Right renal pelvis (tissue), 4 donors: ENCODE measurements at places on chromosomes 5 and 9. TPM values are rescaled to one million over a fixed set of nuclear protein-coding genes. Genes with fewer than 3 reads are reported as not detected.

- no peak for DNase-seq
These were observed 66.7 kb downstream of the DAB2IP start for GRCh38 chr9:121718084-121718483.

DNA sequence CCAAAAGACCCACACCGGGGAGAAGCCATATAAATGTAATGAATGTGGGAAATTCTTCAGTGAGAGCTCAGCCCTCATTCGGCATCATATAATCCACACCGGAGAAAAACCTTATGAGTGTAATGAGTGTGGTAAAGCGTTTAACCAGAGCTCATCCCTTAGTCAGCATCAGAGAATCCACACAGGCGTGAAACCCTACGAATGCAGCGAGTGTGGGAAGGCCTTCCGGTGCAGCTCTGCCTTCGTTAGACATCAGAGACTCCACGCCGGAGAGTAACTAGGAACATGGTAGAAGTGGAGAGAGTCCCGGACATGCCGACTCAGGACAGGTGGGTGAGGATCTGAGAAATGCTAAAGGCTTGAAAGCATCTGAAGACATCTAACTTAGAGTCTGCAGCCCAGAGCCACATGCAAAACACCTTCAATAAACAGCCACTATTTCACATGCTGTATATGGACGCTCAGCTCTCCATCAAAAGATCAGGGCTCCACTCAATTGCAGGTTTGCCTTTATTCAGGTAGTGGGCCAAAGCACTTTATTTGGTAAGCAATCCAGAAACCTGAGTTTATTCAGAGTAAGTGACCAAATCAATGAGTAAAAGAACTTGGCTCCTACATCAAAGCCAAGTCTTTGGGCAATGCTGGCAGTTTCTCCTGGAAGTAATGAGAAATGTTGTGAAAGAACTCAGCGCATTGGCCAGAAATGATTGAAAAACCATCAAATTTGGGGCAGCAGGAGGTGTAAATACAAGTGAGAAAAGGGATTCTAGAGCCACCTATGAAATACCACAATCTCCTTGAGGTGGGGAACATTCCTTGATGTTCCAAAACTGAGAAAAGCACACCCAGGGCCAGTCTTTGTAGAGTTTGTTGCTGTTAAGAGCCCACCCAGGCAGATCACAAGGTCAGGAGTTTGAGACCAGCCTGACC lies 6.0 kb downstream of the RPL12 start:
- DNase-seq: no peak

- DNase-seq: no peak
These were observed 8.4 kb downstream of the GFI1B start for GRCh38 chr9:132986640-132987620.

DNA sequence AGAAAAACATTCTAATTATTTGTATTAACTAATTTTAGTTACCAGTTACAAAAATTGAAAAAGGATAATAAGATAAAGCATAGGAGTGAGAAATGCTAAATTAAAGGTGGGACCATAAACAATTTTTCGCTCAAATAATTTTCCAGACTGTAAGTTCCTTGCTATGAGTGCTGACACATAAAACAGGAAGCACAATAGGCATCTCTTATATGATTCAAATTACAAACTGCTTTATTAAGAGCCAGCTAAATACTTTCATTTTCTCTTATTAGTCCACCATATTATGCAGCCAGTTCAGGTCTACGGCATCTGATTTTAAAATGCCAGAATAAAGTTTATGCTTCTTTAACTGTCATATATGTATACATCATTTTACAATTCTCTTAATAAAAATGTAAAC lies 4.4 kb downstream of the RC3H2 start:
- no peak for DNase-seq

GRCh38 chr5:82331557-82331956 lies 53.4 kb upstream of the RPS23 start:
- no peak for DNase-seq

GRCh38 chr9:17216011-17216410 lies 81.2 kb downstream of the CNTLN start:
- DNase-seq: no peak

- DNase-seq: no peak
These were observed 3.5 kb upstream of the C5 start for GRCh38 chr9:121053544-121053943.

DNA sequence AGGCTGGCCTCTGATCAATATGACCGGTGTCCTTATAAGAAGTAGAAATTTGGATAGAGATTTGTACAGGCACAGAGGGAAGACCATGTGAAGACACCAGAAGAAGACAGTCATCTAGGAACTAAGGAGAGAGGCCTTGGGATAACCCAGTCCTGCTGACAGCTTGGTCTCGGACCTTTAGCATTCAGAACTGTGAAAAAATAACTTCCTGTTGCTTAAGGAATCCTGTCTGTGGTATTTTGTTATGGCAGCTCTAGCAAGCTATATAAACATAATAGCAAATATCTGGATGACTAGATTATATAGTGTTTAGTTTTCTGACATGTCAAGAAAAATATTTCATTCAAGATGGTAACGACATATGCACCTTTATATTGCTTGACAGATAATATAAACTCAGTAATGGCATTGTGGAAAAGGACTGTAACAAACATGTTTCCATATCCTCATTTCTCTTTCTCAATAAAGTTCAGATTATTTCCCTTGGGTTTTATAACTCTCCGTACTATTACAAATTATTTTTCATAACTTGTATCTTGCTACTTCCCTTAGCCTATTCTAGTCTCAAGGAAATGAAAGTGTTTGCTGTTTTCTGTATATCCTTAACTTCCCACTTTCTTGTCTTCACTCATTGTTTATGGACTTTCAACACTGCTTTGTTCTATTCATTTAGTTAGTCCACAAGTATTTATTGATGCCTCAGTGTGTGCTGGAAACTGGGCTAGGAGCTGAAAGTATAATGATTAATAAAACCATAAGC lies 62.4 kb downstream of the KIAA1958 start:
- DNase-seq: no peak

- DNase-seq: no peak
These were observed 40.0 kb downstream of the PTGES start for GRCh38 chr9:129712634-129713401.

DNA sequence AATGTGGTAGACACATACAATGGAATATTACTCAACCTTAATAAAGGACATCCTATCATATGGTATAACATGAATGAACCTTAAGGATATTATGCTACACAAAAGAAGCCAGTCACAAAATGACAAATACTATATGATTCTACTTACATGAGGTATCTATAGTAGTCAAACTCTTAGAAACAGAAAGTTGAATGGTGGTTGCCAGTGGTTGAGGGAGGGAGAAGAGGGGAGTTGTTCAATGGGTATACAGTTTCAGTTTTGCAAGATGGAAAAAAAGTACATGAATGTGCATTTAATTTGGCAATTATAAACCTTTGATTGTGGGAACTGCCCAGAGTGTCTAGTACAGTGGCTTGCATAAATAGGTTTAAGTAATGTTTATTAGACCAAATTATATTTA lies 473.3 kb upstream of the ZNF608 start:
- no peak for DNase-seq

DNA sequence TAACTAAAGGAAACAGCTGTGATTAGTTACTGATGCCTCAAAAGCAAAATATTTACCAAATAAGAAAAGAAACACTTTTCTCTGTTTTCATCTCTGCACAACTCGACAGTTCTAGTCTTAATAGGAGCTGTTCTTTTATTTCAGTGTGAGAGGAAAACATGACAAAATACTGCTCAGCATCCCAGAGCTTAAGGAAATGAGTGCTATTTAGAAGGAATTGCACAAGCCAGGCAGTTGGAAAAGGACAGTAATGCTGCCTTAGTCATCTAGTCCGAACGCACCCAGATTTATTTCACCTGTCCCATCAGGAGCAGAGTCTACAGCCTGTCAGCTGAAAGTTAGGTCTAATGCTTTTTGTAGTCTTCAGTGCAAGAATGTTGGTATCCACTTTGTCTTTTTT lies 12.3 kb downstream of the ZCCHC9 start:
- no peak for DNase-seq

GRCh38 chr5:94884311-94884710 lies 265.8 kb downstream of the SLF1 start:
- peak; percentile 64 for DNase-seq

GRCh38 chr5:4804691-4805360 lies 335.3 kb upstream of the ADAMTS16 start:
- DNase-seq: no peak

GRCh38 chr9:68626526-68626925 lies 78.5 kb upstream of the PIP5K1B start:
- no peak for DNase-seq

- no peak for DNase-seq
These were observed 139.7 kb downstream of the CEP120 start for GRCh38 chr5:123283499-123283898.

DNA sequence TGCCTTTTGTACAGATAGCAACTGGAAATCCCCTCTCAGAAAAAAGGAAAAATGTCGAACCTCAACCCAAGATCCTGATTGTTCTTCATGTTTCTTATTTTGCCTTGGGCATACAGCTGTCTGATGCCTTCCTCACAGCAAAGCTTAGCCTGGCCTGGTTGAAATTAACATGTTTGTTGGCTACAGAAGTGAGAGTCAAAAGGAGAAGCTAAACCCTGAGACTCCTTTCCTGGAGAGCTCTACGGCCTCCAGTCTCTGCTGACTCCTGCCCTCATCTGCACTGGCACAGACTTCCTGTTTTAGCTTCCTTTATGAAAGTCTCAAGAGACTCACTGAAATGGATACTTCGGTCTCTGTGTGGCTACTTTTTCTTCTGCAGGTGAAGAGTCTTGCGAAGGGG lies 186.7 kb downstream of the PARP8 start:
- DNase-seq: no peak

GRCh38 chr5:150299571-150300327 lies 3.0 kb downstream of the ARSI start:
- no peak for DNase-seq

GRCh38 chr5:32172923-32173266 lies 1.2 kb downstream of the GOLPH3 start:
- no peak for DNase-seq

DNA sequence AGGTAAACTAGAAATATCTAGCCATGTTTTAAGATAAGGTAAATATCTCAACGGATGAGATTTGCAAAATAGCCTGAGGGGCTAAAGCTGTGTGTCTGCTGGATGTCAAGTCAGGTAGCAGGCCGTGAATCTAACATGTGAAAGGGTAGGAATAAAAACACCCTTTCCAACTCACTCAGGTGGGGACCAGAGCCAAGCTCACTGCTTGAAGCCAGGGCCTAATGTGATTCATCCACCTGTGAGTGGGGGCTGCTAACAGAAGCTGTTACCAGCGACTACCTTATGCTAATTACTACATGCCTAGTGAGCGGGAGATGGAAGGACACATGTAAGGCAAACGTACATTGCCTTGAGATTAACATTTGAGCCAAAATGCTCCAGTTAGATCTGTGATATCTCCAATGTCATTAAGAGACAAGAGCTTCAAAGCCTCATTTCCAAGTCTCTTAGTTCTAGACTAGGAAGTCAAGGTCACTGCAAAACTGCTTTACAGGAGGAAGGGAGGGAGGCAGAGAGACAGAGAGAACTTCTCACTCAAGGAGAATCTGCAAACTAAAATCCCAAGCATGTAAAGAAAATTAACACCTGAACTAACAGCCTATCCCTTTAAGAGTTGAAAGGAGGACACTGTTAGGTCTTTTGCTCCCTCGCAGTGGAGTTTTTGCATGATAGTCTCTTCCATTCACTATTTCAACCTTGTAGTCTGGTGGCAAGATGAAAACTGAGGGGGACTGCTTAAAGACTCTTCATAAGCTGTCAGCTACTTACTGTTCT lies 141.6 kb upstream of the RPS23 start:
- no peak for DNase-seq

DNA sequence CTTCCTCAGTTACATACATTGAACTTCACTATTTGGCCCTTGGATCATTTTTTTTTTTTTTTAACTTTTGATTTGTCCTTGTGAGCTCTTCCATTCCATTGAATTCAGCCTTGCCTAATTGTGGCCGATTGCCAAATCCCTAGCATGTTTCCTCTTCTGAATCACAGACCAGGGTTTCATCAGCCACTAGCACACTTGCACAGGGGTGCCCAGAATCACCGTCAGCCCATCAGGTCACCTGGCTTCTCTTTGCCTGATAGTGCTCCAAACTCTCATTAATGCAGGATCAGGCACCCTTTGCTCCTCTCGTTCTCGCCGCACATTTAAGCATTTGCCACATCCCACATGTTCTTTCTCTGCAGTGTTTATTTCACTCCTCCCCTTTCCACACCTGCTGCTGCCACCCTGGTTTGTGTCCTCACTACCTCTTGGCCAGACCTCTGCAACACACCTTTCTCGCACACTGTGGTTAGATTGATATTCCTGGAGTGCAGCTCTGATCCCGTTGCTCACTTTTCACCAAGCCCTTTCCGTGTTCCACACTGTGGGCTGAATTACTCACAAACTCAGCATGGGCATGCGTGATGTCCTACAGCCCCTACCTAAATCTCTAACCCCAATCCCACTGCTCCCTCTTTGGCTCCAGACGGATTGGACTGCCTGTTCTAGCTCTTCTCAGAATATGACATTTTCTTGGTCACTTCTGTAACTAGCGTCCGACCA lies 9.8 kb downstream of the PIK3R1 start:
- no peak for DNase-seq

DNA sequence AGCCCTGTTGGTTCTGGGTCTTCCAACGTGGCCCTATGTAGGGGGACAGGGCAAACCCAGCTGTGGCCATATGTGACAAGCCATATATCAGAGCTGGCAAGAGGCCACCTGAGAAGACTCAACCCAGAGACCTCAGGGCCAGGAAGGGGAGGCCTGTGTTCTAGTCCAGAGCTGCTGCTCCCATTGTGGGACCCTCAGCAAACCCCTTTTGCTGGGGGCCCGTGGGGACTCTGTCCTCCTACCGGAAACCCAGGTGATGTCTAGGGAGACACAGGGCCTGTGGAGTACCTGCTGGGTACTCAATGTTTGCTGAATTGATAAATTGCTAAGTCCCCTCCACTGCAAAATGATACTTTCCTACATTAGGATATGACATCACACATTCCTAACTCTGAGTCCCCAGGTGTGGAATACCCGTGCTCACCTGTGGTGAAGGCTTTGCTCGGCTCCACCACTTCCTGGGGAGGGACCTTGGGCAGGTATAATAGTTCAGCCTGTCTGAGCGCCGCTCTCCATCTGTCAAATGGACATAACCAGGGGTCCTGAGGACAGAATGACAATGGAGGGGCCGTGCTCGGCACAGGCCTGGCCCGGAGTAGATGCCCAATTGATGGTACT lies 38.4 kb upstream of the ASS1 start:
- no peak for DNase-seq

DNA sequence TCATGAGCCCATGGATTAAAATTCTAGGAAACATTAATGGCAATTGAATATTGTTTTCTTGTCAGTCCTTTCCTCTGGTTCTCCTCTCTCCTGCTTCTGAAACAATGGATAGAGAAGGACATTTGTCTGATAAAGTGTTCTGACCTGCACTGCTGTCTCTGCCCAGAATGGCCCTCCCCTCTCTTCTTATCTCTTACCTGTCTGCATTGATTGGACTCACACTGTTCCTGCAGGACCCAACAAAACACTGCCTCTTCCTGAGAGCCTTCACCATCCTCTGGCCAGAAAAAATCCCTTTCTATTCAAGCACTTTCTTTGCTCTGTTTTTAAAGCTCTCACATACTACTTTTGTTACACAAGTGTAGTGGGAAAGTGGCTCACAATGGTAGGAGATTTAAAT lies 143.8 kb upstream of the DHFR start:
- no peak for DNase-seq

DTWD2 gene
- 15.0 TPM for polyA plus RNA-seq

IL9 gene
- not detected for polyA plus RNA-seq

ABCA1 gene
- 11.3 TPM for polyA plus RNA-seq

PTGER4 gene
- 12.3 TPM for polyA plus RNA-seq

GKAP1 gene
- 15.9 TPM for polyA plus RNA-seq

TAS2R1 gene
- polyA plus RNA-seq: not detected

GZMA gene
- polyA plus RNA-seq: 0.58 TPM

ADGRV1 gene
- 8.6 TPM for polyA plus RNA-seq

KCNMB1 gene
- 1.3 TPM for polyA plus RNA-seq

IFNA21 gene
- not detected for polyA plus RNA-seq

SIT1 gene
- polyA plus RNA-seq: 0.30 TPM
